ENCODE measurements at places on chromosomes 3 and 15.

- DNase-seq: no peak
Measured at GRCh38 chr3:25191673-25192072, 236.4 kb upstream of the RARB start.

DNA sequence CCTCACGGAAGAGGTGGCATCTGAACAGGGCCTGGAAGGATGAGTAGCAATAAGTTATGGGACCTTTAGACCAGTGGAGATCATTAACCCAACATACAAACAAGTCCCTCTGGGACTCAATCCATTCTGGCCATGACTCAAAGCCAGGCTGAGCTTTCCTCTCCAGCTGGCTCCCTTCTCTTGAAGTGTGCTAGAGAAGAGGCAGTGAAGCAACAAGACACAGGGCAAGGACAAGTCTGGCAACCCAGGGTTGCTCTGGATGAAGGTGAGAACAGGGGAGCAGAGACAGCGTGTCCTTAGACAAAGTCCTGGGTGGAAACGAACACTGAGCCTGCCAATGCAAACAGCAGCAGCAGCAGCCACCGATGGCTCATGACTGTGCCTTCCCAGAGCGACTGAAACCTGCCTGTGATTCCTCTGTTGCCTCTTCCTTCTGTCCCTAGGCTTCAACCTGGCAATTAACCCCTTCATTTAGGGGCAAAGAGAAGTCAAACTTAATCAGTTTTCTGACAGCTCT is 86.8 kb downstream of the BDH1 start:
- DNase-seq: peak; percentile 52

DNA sequence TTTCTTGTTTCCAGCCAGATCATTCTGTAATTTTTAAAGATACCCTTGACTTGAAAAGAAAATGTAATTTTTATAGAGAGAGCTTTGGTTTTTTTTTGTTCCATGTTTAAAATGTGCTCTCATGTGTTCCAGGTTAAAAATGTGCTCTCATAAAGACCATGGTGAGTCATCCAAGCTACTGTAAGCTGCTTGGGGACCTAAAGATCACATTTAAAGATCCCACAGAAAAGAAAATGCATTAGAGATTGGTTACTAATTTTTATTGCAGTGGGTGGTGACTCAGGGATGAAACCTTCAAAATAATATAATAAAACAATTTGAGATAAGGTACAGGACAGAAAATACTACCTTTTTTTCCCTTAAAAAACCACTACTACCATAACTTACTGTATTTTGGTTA is 11.0 kb downstream of the TCF12 start:
- peak; percentile 71 for DNase-seq

DNA sequence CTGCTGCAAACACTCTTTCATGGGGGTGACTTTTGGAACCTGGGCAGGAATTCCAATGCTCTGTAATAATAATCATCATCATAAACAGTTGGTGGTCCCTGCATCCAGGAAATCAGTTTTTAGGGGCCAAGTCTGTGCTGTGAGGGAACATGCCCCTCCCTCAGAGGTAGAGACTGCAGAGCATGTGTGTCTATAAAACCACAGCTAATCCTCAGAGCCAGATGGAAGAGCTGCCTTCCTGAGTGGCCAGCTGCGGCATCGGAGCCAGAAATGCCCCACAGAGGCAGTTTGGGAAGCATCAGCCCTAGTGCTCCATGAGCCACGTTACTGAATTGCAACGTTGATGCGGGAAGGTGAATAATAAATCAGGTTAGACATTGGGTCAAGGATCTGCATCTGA is 12.9 kb upstream of the TPM1 start:
- DNase-seq: no peak

DNA sequence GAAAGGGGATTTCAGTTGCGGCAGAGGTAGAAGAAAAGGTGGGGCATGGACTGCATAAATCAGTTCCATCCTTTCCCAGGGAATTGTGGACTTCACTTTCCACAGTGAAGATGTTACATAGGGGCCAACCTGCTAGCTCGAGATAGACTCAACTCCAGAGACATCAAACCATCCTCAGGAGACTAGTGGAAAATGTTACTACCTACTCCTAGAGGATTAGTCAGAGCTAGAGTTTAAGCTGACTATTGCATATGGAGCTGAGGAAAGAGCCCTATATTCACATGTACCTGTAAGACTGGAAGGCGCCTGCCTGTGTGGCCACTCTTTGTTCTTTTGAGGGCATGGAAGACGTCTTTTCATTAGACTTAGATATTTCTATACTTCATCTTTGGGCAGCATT is 69.2 kb downstream of the KLHL25 start:
- DNase-seq: peak; percentile 27

- DNase-seq: no peak
Measured at GRCh38 chr3:32435911-32436815, 44.5 kb downstream of the CMTM7 start.

DNA sequence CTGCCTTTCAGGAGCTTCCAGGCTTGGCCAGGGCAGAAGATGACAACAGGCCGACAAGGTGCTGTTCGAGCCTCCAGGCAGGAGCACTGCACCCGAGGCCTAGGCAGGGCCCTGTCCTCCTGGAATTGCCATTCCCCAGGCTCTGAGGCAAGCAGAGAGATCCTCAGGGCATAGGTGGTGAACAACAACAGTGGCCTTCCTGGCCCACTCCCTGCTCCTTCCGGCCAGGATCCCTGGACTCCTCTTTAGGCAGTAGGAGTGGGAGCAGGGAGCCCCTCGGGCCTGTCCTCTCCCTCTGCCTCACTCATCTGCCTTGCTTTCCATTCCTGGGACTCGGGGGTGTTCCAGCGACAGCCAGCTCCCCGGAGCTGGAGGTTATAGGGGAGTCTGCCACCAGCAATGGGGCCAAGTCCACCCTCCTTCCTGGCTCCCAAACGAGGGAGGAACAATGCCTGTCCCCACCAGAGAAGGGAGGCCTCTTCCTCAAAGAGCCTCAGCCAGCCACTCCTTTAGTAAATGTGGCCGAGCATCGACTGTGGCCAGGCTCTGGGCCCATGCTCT is 135.0 kb downstream of the NUP210 start:
- no peak for DNase-seq

DNA sequence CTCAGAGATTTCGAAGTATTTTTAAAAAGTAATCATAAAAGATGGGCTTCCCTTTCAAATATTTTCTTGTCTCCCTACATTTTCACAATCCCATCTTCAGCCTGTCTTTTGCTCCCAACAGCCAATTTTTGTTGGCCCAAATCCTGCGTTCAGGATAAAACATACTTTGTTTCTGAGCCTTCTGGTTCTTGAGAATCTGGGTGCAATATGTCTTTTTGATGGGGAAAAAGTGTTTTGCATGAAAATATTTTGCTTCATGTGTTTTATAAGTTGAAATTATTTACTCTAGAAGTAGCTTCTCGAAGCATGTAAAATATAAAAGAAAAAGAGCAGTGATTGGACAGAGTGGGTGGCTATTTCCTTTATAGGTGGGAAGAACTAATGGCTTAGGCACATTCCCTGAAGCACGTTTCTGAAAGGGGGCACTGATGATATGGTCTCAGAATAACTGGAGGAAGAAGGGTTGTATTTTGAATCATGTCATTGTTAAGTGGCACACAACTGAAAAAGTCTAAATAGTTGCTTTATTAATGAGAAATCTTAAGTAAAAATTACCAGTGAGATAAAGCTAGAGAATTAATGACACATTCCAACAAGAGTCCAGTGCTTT is 3.9 kb downstream of the UNC13C start:
- no peak for DNase-seq

DNA sequence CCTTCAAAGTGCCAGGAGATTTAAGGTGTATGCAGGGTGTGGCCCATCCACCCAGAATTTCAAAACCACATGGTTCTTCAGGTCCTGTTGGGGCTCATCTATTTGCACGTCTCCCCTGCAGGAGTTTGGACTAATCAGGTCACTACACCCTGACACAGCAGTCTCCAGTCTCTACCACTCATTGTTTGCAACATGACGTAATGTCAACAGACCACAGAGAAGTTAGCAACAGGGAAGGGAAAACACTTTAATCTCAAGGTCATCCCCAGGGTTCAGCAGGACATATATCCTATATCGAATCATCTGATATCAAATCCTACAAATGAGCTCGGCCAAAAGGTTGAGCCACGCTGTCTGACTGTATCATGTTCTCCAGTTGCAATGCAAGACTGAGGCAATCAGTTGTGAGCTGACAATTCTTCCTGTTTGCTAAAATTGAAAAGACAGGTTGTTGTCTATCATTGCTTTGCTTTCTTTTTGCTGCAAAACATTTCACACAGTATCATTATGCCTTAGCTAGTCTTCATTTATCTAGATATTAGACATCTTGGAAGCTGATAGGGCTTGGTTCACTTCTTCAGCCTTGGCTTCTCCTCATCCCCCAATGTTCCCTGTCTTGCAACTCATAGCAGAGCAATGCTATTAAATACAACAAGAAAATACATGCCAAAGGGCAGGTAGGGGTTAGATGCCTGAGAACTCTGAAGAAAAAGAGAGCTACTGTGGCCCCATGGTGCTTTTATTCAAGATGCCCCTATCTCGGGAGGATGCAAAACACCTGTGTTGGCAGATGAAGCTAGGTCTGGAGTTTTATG is 13.4 kb upstream of the LEKR1 start:
- peak; percentile 70 for DNase-seq

DNA sequence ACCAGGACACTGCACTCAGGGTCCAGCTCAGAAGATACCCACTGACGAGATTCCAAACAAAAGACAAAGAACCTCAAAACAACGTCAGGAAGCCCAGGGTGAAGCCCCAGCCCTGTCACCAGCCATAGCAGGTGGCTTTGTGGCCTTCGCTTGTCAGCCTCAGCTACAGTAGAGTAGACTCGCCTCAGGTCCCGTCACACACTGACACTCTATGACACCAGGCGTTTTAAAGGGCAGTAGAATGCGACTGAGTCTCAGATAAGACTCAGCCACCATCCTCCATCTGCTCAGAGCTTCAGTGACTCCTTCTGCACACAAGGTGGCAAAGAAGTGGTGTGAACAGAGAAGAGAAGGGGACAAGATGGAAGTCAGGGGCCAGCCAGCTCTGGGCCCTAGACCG is 12.8 kb downstream of the RBPMS2 start:
- no peak for DNase-seq

- peak; percentile 8 for DNase-seq
Measured at GRCh38 chr3:111012388-111013248, 59.0 kb upstream of the NECTIN3 start.

DNA sequence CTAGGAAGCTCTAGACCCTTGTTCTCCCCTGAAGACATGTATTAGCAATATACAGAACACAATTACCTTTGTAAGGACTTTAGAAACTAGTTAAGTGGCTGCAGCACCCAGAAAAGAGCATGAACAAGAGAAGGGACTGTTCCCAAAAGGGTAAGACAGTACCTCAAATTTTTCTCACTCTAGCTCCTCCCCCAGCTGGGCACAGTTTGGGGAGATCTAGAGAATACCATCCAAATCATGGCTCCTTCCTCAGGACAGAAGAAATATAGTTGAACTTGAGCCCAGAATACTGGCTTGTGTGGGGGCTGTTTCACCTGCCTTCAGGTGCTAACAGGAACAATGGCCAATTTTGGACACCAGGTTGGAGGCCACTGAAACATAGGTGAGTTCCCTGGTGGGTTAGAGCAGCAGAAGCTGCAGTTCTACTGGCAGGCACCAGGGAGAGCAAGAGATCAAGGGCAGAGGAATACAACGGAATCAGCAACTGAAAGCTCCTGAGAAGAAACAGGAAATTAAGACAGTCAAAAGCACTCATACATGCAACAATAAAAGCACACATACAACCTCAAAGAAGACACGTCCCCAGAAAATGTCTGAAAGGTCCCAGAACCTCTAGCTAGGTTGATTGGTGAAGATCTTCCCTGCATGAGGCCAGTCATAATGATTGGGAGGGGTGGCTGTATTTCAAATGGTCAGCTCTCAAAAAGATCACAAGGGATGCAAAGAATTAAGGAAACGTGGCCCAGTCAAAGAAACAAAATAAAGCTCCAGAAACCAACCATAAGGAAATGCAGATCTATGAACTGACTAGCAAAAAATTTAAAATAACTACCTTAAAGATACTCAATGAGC is 104.9 kb upstream of the ASB14 start:
- DNase-seq: peak; percentile 60

DNA sequence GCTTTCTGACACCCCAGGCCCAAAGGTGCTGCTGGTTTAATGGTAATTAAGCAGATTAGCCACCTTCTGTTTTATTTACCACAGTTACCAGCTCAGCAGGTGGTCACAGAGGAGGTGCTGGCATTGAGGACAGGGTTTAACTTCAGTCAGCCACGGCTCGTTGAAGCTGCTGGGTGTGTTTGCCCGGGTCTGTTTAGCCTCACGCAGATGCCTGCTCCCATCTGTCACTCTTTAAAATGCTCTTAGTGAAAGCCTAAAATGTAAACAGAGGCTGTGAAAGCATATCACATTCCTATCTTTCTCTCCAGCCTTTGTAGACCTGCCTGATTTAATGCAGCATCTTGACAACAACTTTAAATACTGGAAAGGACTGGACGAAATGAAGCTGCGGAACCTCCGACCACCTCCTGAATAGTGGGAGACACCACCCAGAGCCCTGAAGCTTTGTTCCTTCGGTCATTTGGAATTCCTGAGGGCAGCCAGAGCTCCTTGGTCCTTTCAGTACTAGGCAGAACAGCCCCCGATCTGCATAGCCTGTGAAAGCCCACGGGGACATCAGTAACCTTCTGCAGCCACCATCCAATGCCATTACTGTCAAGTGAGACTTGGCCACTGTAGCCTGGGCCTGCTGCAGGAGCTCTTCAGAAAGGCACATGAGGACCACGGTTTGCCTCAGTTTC is 156.0 kb downstream of the PDE8A start:
- DNase-seq: no peak

DNA sequence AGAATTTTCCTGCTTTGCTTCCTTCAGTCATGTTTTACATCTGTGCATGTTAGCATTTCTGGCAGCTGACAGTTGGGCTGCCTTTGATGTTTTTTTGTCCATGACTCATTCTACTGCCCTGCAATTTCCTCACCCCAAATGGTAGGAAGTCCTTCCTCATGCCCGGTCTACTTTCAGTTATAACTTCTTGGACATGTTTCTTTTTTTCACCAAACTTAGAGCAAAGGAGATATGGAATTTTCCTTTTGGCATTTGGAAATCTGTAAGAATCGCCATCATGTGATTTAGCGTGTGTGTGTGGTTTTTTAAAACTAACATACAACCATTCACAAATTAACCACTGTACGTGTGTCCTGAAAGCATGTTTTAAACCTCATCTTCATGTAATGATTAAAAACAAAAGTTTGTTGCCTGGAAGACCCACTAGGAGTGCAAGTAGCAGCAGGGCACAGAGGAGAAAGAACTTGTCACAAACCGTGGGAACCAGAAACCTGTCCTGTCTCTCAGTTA is 430.7 kb upstream of the CFAP20DC start:
- peak; percentile 73 for DNase-seq

DNA sequence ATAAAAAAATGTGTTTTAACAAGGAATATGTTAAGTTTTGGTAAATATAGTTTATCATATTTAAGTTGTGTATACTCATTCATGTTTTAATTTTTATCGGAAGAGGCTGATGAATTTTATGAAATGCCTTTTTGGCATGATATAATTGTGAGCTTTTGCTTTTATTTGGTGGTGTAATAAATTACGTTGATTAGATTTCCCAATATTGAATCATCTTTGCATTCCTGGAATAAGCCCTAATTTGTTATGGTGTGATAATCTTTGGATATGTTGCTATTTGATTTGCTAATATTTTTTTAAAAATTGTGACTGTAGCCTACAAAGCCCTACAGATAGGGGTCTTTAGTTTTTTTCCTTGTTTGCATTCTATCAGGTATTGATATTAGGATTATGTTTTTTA is 107.4 kb downstream of the IGF1R start:
- no peak for DNase-seq
